Thymus (tissue), 14 donors: ENCODE measurements at places on chromosomes 13 and 19. TPM values are rescaled to one million over a fixed set of nuclear protein-coding genes. Genes with fewer than 3 reads are reported as not detected.

DNA sequence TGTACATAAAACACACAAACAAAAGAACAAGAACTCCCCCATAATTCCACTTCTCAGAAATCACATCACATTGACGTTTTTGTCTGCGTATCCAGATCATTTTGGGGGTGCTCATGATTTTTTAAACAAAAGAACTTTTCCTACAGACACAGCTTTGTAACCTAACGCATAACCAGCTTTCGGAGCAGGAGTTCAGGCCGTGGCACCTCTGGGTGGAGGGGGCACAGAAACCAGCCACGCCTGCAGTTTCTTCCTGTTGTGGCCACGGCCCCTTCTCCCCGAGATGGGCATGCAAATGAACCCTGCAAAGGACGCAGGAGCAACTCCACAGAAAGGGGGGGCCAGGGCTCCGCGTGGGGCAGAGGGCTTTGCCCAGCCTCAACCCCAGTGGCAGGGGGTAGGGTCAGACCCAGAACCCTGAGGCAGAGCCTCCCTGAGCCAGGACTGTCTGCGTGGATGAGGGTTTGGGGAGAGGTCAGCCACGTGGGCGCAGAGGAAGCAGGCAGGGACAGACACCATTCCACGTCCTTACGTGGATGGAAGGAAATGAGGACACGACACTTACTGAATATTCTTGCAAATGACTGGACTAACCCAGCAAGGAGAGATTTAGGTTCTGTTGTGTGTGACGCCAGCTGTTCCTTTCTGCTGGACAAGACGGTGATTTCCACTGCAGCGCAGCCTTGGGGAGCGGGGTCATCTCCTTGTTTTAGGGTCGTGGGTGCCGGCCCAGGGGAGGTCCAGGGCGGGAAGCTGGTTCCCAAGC, 64.4 kb downstream of the RASA3 start:
- DNase-seq: no peak

DNA sequence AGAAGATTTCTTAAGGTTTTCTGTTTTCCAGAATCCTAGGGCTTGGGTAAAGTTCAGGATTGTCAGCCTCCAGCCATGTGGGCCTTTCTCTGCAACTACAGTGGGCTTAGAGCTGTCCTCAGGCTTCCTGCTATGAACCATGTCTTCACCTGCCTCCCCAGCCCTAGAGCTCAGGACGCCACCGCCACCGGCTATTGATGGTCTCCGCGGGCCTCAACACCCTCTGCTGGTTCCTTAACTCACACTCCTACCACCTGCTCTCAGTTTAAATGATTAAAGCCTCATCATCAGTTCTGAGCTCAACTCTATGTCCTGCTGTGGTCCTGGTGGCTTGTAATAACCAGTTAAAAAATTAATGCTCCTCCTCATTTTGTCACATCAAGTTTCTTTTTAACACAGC, 221.0 kb downstream of the EFNB2 start:
- DNase-seq: no peak

DNA sequence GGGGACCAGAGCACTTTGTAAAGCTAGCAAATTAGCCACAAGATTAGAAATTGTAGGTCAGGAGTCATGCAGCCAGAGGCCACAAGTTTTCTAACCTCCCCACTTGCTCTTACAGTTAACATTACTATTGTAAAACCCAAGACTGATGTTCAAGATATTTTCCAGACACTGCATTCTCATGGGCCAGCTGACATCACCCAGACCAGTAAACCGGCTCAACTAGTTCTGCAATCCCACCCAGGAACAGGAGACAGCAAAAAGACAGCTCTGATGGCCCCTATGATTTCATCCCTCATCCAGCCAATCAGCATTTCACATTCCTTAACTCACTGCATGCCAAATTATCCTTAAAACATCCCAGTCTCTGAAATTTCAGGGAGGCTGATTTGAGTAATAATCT, 178.5 kb downstream of the PRR20E start:
- DNase-seq: no peak

GRCh38 chr13:65508745-65509144, 1721.4 kb downstream of the PCDH9 start:
- DNase-seq: no peak

DNA sequence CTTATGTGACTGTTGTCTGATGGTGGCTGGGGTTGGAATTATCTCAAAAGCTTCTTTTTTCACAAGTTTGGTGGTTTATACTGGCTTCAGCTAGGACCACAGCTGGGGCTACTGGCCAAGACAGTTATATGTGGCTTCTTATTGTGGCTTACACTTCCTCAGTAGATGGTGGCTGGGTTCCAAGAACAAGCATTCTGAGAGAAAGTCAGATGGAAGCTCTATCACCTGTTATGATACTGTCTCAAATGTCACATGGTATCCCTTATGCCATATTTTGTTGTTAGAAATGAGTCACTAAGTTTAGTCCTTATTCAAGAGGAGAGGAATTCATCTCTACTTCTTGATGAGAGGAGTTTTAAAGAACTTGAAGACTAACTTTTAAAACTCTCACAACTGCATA, 41.6 kb downstream of the NDFIP2 start:
- peak; percentile 60 for DNase-seq

GRCh38 chr19:43667876-43668405, 2.0 kb downstream of the PLAUR start:
- no peak for DNase-seq

ARRDC5 gene
- 3.0 TPM for polyA plus RNA-seq

TUBB4A gene
- polyA plus RNA-seq: 1.1 TPM

IQCN gene
- polyA plus RNA-seq: 5.0 TPM

LAIR1 gene
- polyA plus RNA-seq: 128 TPM
